CD4-positive, alpha-beta memory T cell (primary cell): ENCODE measurements at places on chromosomes 1 and 21. TPM values are rescaled to one million over a fixed set of nuclear protein-coding genes. Genes with fewer than 3 reads are reported as not detected.
A peak's percentile ranks its signal among the peaks of the same experiment; 100 is the strongest.

DNA sequence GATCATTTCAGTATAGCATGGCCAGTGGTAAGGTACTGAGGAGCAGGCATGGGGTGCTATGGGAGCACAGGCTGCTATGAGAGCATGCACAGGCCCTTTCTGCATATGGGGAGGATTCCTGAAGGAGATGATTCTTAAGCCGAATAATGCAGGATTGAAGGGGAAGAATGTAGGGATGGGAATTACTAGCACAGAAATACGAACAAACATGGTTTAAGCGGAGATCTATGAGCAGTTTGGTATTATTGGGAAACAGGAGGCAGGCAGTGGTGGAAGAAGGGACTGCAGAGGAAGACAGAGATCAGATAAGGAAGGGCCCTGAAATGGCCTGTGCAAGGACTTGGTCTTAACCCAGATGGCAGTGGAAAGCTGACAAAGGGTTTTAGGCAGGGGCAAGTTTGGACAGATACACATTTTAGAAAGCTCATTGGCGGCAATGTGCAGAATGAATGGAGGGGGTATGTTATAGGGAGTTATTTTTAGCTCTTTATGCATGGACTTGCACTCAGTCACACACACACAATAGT is 1.7 kb downstream of the OSCP1 start:
- H3K4me3 ChIP-seq, result no peak overlapping the region
- H3K4me1 ChIP-seq, result peaks cover 12% of the 10 kb centered on the region
- DNase-seq, result no peak

DNA sequence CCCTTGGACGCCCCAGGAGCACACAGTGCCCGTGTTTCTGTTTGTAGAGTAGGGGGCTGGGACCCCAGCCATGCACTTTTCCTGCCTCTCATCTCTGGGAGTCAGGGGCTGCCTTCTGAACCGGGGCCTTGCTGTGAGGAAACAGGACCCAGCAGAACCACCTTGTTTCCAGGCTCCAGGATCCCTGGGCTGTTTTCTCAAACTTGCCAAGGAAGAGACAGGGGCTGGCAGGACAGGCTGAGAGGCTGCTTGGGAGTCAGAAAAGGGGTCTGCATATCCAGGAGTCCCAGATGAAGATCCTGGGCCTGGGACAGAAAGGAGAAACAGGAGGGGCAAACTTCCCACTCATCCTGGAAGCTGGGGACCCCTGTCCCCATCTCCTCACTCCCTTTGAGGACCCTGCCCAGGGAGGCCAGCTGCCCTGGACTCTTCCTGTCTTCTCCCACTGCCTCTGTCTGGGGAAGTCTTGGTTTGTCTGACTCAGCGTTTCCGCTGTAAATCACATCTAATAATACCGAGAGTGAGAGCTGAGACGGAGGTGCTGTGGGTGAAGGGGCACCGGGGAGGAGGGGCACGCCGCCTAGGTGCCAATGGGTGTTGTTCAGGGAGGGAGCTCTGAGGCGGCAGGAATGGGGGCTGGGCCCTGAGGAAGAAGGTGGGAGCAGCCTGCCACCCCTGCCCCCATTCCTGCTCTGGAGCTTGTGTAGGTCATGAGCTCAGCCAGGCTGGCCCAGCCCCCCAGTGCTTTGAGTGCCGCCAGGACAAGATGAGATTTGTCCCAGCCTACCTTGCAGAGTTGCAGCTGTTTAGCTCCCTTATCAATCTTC is 16.7 kb downstream of the POU3F1 start:
- DNase-seq, result peak; percentile 71
- no peak overlapping the region for H3K27ac ChIP-seq
- H3K4me1 ChIP-seq, result peaks cover 43% of the 10 kb centered on the region
- no peaks in the 10 kb centered on the region for H3K27me3 ChIP-seq
- H3K36me3 ChIP-seq, result peaks cover 10% of the 10 kb centered on the region

GRCh38 chr1:226679262-226679661 is 59.8 kb downstream of the ITPKB start:
- peaks cover 99% of the 10 kb centered on the region for H3K4me1 ChIP-seq
- peak overlapping the region; percentile 89 for H3K27ac ChIP-seq
- no peaks in the 10 kb centered on the region for H3K36me3 ChIP-seq

GRCh38 chr1:245690156-245690690 is 535.4 kb downstream of the KIF26B start:
- no peaks in the 10 kb centered on the region for H3K4me1 ChIP-seq
- H3K27me3 ChIP-seq, result no peaks in the 10 kb centered on the region
- no peak overlapping the region for H3K27ac ChIP-seq
- H3K36me3 ChIP-seq, result no peaks in the 10 kb centered on the region

DNA sequence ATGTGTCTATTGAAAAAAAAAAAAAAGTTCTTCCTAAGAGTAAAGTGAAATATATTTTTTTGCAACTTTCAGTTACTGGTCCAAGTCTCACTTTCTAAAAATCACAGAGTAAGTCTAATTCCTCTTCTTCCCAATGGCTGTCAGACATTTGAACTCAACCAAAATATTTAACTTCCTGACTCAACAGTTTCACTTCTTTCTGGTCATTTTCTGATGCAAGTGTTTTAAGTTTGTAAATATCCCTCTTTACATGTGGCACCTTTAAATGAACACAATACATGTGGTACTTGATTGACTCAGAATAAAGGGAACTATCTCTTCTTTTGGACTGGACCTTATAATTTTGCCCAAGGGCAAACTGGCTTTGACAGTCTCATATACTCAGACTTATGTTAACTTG is 76.7 kb downstream of the ASH1L start:
- no peak overlapping the region for H3K4me3 ChIP-seq
- no peaks in the 10 kb centered on the region for H3K27me3 ChIP-seq
- H3K4me1 ChIP-seq, result peaks cover 5% of the 10 kb centered on the region
- no peak overlapping the region for H3K27ac ChIP-seq
- peaks cover 14% of the 10 kb centered on the region for H3K36me3 ChIP-seq
- DNase-seq, result no peak

DNA sequence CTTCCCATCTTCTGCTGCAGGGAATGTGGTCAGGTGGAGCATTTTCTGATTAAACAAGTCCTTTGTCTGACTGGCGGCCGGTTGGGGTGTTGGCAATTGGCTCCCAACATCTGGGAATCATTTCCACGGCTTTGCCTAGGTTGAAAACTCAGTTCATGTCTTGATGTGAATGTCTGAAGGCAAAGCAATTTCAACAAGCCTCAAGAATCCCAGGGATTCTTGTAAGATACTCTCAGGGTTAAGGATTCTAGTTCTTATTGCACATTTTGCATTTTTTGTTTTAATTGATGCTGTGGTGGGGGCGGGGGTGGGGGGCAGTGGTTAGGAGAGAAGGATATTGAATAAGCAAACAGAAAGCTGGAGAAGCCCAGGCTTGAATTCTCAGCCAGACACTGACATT is 273.9 kb downstream of the KIF26B start:
- no peak overlapping the region for H3K4me3 ChIP-seq
- H3K4me1 ChIP-seq, result no peaks in the 10 kb centered on the region
- no peak overlapping the region for H3K27ac ChIP-seq
- DNase-seq, result no peak
- H3K27me3 ChIP-seq, result no peaks in the 10 kb centered on the region
- H3K36me3 ChIP-seq, result no peaks in the 10 kb centered on the region

GRCh38 chr1:26844424-26845196 is 18.1 kb downstream of the ZDHHC18 start:
- no peaks in the 10 kb centered on the region for H3K27me3 ChIP-seq
- peaks cover 51% of the 10 kb centered on the region for H3K36me3 ChIP-seq
- DNase-seq, result no peak
- peaks cover 6% of the 10 kb centered on the region for H3K4me1 ChIP-seq
- H3K27ac ChIP-seq, result no peak overlapping the region

DNA sequence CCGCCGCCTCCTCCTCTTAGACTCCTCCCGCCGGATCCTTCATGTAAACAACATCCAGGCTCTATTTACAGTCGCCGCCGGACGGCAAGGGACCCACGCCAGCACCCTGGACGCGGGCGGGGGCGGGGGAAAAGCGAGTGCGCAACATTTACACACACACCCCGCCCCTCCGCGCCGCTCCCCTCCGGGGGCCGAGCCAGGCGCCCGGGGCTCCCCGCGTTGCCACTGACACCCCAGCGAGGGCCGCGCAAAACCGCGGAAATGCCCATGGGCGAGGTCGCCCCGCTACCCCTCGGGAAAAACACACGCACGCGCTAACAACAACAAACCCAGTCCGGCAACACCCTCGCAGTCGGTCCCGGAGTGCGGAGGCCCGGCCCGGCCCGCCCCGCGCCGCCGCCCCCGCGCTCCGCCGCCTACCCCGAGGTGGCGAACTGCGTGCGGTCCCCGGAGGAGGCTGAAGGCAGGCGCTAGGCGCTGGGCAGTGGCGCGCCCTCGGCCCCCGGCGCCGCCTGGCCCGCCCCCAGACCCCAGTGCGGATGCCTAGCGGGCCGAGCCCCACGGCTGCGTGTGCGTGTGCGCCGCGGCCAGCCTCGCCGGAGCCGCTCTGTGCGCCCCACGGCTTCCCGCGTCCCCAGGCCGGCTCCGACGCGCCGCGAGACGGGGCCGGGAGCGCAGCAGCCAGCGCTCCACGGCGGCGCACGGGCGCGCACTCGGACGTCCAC is 81.1 kb upstream of the AK4 start:
- H3K4me3 ChIP-seq, result peak overlapping the region; percentile 70
- DNase-seq, result peak; percentile 85
- no peaks in the 10 kb centered on the region for H3K27me3 ChIP-seq
- peaks cover 58% of the 10 kb centered on the region for H3K4me1 ChIP-seq

NPR1 gene
- not detected for polyA plus RNA-seq

GRCh38 chr1:9078752-9079500 is 9.5 kb upstream of the SLC2A5 start:
- H3K27ac ChIP-seq, result no peak overlapping the region
- no peak for DNase-seq
- H3K4me1 ChIP-seq, result peaks cover 15% of the 10 kb centered on the region
- no peaks in the 10 kb centered on the region for H3K27me3 ChIP-seq

PDPN gene
- polyA plus RNA-seq, result not detected

DNA sequence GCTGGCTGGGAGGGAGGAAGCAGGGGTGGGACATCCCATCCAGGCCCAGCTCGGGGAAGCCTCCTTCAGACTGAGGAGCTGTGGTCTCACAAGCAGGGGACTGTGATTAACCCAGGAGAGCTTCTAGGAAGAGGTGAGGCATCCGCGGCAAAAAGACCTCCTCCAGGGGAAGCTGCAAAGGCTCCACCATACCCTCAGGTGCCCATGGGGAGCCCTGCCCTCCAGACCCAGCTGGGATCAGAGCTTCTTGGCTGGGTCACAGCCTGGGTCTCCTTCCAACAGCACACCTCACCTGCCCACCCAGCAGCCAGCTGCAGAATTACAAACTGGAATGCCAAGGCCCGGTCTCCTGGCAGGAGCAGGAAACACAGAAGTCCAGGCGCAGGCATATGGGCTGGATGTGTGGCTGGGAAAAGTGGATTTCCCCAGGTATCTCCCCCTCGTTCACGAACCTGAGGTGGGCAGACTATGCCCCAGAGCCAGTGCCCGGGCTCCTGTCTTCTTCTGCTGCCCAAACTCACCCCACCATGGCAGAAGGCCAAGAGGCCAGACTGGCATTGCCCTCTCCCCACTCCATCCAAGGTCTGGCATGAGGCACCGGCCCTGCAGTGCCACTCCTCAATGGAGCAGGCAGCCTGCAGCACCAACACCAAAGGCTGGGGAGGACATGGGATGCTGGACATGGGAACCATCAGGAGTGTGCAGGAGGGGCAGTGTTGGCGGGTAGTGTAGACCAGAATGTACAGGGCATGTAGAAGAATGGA is 15.4 kb upstream of the ARF1 start:
- no peak overlapping the region for H3K27ac ChIP-seq
- H3K4me1 ChIP-seq, result no peaks in the 10 kb centered on the region
- no peak overlapping the region for H3K4me3 ChIP-seq
- H3K36me3 ChIP-seq, result no peaks in the 10 kb centered on the region

TMEM269 gene
- polyA plus RNA-seq, result not detected

GRCh38 chr1:1302951-1303509 is 4.7 kb downstream of the ACAP3 start:
- H3K4me1 ChIP-seq, result peaks cover 29% of the 10 kb centered on the region
- no peak overlapping the region for H3K4me3 ChIP-seq
- no peak overlapping the region for H3K27ac ChIP-seq
- DNase-seq, result no peak
- no peaks in the 10 kb centered on the region for H3K27me3 ChIP-seq

DNA sequence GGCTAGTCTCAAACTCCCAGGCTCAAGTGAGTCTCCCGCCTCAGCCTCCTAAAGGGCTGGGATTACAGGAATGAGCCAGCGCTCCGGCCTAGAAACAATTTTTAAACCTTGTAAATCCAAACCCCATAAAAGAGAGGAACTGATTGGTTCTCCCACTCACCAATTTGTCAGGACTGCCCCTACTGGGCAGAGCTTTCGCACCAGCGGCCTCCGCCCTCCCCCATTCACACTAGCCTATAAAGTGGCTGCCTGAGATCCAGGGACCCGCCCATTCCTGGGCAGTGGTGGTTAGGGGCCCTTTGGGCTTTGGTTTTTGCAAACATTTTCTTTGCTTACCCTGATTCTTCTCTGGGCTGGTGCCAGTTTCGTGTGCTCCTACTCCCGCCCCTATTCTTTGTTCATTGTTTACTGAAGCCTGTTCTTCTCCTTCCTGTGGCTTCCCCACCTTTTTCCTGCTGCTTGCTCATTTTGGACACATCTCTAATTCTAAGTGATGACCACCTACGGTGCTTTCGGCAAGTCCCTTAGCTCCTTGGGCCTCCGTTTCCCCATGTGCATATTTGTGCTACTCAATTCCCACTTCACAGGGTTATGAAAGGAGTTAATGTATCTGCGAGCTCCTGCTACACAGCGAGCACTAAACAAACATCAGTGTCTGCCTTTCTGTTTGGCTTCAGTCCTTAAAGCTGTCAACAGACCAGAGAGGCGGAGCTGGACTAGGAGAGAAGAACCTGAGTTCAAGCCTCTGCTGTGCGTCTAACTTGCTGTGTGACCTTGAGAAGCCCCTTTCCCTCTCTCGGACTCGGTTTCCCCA is 39.8 kb upstream of the CLIC4 start:
- H3K27ac ChIP-seq, result no peak overlapping the region
- no peaks in the 10 kb centered on the region for H3K27me3 ChIP-seq
- no peak for DNase-seq
- H3K4me3 ChIP-seq, result no peak overlapping the region
- H3K36me3 ChIP-seq, result no peaks in the 10 kb centered on the region

GRCh38 chr1:168343566-168343965 is 62.9 kb downstream of the TBX19 start:
- no peaks in the 10 kb centered on the region for H3K36me3 ChIP-seq
- H3K27me3 ChIP-seq, result no peaks in the 10 kb centered on the region
- H3K4me3 ChIP-seq, result no peak overlapping the region
- H3K4me1 ChIP-seq, result peaks cover 37% of the 10 kb centered on the region

GRCh38 chr1:200442537-200443156 is 32.8 kb upstream of the ZNF281 start:
- no peak overlapping the region for H3K27ac ChIP-seq
- no peak overlapping the region for H3K4me3 ChIP-seq
- no peaks in the 10 kb centered on the region for H3K27me3 ChIP-seq
- no peak for DNase-seq
- peaks cover 2% of the 10 kb centered on the region for H3K4me1 ChIP-seq

ZMYND12 gene
- 0.28 TPM for polyA plus RNA-seq

PYHIN1 gene
- 58.0 TPM for polyA plus RNA-seq

- H3K4me1 ChIP-seq, result no peaks in the 10 kb centered on the region
- H3K27ac ChIP-seq, result no peak within 1 kb of the TSS
- peaks cover 27% of the 10 kb centered on the region for H3K27me3 ChIP-seq
- no peak within 1 kb of the TSS for H3K4me3 ChIP-seq
- DNase-seq, result no peak
- H3K36me3 ChIP-seq, result no peaks in the 10 kb centered on the region
Observed at GRCh38 chr1:31239653-31240241, at the start of gene NKAIN1. Gene NKAIN1, minus strand, starts transcription at chr1:31239887. Its CDS starts 340 bp downstream, at chr1:31239547.

- no peak for DNase-seq
- H3K4me3 ChIP-seq, result no peak overlapping the region
- no peak overlapping the region for H3K27ac ChIP-seq
- peaks cover 4% of the 10 kb centered on the region for H3K27me3 ChIP-seq
- no peaks in the 10 kb centered on the region for H3K4me1 ChIP-seq
Observed at GRCh38 chr1:111880881-111881837, 108.3 kb downstream of the KCND3 start.

C1orf87 gene
- not detected for polyA plus RNA-seq
